ENCODE measurements at places on chromosomes 6 and 20.

- no peak for DNase-seq
These were observed 41.2 kb downstream of the IGF2R start for GRCh38 chr6:160010067-160010466.

GRCh38 chr6:125807293-125807692 lies 16.5 kb downstream of the NCOA7 start:
- DNase-seq, result no peak

- no peak for DNase-seq
These were observed 1.7 kb downstream of the IP6K3 start for GRCh38 chr6:33744895-33745546.

GRCh38 chr20:17648315-17648646 lies 33.8 kb downstream of the RRBP1 start:
- no peak for DNase-seq

All from type B pancreatic cell (in vitro differentiated cells).